ENCODE measurements at places on chromosomes 1 and 21. TPM values are rescaled to one million over a fixed set of nuclear protein-coding genes. Genes with fewer than 3 reads are reported as not detected.

The CTTNBP2NL gene
- 3.6 TPM for total RNA-seq

The NBL1 gene
- 25.4 TPM for total RNA-seq

The HJV gene
- not detected for total RNA-seq

The LCE3D gene
- not detected for total RNA-seq

The PRDM15 gene
- total RNA-seq: 7.0 TPM

The FHL3 gene
- total RNA-seq: 9.1 TPM

The ZNF695 gene
- total RNA-seq: 0.63 TPM

GRCh38 chr1:5475572-5475971 lies 516.7 kb downstream of the NPHP4 start:
- no peak for DNase-seq

GRCh38 chr1:209512821-209513220 lies 70.7 kb upstream of the CAMK1G start:
- DNase-seq: no peak

GRCh38 chr1:66043186-66043585 lies 250.5 kb downstream of the PDE4B start:
- DNase-seq: no peak

DNA sequence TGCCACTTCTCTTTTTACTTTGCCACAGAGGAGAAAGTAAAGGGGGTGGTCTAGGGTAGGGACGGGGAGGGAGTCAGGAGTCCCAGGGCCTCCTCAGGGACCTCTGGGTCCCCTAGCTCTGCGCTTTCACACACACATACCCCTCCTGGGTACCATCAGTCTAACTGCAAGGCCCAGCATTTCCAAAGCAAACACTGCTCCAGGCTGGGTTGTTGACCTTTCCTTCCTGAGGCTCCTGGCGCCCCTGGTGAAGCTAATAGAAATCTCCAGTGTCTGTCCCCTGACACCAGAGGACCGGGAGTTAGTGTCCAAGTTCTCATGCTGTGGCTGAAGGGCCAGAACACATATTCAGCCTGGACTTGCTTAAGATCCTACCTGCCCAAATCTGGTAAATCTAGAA lies 3.9 kb downstream of the TMEM63A start:
- no peak for DNase-seq

DNA sequence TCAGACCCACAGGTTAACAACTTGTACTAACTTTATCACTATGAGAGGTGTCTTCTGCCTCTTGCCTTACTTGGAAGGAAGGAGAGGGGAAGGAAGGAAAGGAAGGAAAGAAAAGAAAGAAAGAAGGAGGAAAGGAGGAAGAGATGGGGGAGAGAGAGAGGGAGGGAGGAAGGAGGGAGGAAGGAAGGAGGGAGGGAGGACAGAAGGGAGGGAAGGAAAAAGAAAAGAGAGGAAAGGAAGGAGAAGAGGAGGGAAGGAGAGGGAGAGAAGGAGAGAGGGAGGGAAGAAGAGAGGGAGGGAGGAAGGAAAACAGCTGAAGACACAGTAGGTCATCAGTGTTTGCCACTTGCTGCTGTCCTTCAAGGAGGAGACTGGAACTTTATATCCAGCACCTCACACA lies 5.3 kb upstream of the SIPA1L2 start:
- DNase-seq: no peak

GRCh38 chr1:117142200-117142599 lies 20.7 kb upstream of the TRIM45 start:
- no peak for DNase-seq

- no peak for DNase-seq
Measured at GRCh38 chr1:8718850-8719361, 98.5 kb downstream of the RERE start.

DNA sequence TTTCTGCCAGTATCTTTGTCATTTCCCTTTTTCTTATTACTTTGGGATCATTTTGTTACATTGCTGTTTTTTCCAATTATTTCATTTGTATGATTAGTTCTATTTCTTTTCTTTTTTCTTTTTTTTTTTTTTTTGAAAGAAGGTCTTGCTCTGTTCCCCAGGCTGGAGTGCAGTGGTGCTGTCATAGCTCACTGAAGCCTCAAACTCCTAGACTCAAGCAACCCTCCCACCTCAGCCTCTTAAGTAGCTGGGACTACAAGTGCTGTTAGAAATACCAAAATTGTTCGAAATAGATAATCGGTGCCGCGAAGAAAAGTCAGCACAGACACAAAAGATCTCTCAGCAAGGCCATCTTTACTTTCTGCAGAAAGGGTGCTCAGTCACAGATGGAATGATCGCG lies 26.6 kb upstream of the COL6A1 start:
- DNase-seq: no peak

DNA sequence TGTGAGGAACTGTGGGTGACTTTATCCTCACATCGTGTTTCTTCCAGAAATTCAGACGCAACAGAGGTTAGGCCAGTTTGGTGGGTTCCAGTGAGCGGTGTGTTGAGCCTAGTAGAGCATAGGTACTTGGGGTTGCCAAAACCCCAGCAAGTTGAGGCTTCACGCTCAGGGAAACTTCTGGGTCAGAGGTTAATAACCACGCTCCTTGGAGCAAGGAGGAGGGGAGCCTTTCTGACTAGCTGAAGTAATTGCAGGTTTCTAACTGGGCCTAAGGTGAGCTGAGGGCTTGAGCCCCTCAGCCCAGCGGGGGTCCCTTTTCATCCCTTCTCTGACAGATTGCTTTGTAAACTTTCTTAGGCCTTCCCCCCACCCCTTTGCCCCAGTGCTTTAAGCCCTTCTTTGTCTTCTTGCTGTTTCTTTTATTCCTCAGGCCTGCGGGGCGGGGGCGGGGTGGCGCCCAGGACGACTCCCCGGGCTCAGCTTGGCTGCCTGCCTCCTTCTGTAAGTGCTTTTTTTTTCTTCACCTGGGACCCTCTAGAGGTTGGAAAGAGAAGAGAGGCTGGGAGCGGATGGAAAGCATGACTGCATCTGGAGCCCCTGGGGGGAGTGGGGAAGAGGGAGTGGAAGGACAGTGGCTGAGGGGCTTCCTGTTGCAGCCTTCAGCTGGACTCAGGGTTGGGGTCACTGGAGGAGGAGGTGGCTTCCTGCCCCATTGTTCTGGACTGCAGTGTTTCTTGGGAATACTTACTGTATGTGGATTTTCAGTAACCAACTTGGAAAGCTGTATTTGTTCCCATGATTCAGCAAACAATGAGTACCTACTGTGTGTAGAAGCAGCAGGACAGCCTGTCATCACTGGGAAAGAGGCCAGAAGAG lies 1.3 kb upstream of the ZNF436 start:
- DNase-seq: no peak

- no peak for DNase-seq
Measured at GRCh38 chr1:183832459-183832858, 27.5 kb downstream of the RGL1 start.

- DNase-seq: no peak
Measured at GRCh38 chr1:45007311-45007710, 3.8 kb downstream of the HECTD3 start.

DNA sequence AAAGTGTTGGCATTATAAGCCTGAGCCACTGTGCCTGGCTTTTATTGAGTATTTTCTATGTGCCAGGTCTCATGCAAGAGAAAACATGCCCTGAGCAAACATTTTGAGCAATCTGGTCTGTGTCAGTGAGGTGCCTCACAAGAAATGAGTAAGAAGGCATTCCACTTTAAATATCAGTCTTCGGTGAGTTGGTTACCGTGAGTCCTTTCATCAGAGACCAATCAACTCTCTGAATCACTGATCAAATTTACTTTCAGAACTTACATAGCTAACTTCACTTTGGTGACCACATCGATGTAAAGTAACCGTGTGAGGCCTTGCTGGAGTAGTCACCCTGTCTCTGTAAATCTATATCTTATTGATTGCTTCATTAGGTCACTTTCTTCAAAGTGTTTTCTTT lies 14.3 kb upstream of the DDX59 start:
- no peak for DNase-seq

GRCh38 chr1:181312946-181313345 lies 170.4 kb upstream of the CACNA1E start:
- DNase-seq: no peak

- no peak for DNase-seq
Measured at GRCh38 chr1:222326006-222326709, 221.7 kb downstream of the HHIPL2 start.

DNA sequence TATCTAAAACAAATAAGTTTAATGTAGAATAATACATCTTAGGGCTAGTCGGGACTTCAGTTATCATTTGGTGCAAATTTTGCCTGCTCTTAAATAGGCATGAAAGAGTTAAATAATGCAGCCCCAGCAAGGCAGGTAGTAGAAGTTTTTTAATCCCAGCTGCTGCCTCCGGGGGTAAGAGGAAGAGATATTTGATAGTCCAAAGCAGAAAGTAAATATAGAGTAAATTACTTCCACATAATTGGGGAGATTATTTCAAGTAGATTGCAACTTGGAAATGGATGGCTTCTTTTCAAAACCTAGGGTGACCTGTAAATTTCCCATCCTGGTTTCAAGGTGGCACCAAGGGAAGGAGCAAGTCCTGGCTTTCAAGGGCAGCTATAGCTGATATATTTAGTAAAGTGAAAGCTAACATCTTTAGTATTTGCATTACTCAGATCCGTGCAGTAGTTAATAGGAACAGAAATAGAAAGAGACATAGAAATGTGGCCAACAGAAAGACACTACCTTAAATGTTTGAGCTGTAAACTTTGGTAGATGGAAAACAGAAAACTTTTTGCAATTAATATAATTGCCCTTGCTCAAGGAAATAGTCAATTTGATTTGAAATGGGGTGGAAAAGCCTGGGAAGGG lies 109.1 kb downstream of the LMO4 start:
- DNase-seq: no peak

DNA sequence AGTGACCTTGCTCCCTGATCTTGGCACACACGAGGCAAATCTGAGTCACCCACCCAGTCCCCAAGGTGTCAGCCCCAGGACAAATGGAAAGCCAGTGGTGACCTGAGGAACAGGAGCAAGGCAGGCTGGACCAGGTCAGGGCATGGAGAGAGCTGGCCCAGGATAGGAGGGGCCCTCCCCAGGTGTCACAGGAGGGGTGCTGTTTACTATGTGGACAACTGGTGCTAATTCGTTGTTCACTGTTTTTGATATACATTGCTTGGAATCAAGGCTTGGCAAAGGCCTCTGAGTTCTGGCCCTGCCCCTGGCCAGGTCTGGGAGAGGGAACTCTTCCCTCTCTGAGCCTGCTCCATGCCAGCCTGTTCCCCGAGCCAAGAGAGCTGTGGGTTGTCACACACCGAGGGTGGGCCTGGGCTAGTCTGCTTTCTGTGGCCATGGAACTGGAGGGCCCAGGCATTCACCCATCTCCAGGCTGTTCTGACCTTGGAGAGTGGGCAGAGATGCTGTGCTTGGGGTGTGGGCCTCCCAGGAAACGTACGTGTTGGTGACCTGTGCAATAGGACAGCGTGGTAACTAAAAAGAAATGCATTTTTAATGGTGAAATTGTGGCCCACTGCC lies 41.8 kb downstream of the CRYAA start:
- no peak for DNase-seq

Measured in activated CD4-positive, alpha-beta memory T cell treated with anti-CD3 and anti-CD28 coated beads, Interleukin-2, amount 10 ng/mL, durations not matched to agents 7 days and 5 days (primary cell).